ENCODE measurements at places on chromosomes 3 and 15.
A peak's percentile ranks its signal among the peaks of the same experiment; 100 is the strongest.

DNA sequence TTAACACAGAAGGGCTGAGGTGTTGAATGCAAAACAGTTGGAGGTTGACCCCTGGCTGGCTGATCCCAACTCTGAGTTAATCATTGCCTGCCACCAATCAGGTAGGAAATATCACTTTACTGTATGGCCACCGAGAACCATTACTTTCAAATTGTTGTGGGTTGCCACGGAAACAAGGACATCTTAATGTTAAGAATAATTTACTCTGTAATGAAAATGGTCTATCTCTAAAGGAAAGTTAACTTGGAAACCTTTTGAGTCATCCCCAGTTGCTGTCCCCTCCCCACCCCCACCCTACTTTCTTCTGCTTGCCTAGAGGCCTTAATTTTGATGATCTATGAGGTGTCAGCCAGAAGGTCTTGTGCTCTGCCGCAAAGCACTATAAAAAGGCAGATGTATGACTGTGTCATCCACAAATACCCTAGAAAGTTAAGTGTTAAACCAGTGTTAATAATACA is 78.7 kb upstream of the SNRK start:
- no peak for DNase-seq

DNA sequence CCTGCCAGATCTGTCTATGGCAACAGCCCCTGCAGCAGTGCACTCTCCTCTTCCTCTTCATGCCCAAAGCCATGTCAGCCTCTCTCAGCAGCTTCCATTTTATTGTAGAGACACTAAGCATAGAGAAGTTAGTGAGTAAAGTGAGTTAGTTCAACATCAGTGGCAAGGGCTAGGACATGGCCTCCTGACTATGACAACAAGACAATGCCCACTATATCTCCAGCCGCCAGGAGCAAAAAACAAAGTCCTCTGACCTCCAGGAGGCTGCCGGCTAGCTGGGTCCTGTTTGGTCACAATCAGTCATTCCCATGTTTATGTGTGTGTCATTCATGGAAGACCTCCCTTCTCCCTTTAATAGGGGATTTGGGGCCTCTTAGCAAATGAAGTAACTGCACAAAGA is 14.9 kb downstream of the NR1I2 start:
- DNase-seq: no peak

GRCh38 chr15:59946084-59946483 is 58.0 kb upstream of the FOXB1 start:
- no peak for DNase-seq

DNA sequence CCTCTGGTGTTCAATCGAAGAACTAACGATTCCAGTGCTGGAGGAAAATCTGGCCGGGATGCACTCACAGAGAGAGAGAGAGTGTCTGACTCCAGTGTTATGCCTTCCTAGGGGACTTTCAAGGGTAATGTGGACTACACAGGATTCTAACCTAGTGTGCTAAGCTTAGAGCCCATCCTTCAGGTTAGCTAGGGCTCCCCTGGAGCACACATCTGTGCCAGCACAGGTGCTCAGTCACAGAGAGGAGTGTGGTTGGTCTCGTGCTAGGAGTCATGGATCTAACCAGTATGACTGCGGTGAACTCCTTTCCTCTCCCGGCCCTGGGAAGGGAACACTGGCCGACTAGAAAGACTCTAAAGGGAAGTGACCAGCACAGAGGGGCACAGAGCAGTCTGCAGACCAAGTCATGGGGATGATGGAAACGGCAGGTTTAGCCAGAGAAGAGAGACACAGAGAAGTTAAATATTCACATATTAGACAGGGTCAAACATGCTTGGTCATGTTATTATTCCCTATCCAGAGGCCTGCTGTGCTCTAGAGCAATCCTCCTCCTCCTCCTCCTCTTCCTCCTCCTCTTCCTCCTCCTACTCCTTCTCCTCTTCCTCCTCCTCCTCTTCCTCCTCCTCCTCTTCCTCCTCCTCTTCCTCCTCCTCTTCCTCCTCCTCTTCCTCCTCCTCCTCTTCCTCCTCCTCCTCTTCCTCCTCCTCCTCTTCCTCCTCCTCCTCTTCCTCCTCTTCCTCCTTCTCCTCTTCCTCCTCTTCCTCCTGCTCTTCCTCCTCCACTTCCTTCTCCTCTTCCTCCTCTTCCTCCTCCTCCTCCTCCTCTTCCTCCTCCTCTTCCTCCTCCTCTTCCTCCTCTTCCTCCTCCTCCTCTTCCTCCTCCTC is 280.3 kb downstream of the XXYLT1 start:
- no peak for DNase-seq

GRCh38 chr15:99954361-99955180 is 221.3 kb upstream of the LYSMD4 start:
- no peak for DNase-seq

- no peak for DNase-seq
These were observed at the start of gene SNX22 for GRCh38 chr15:64151727-64152506. TSS of gene SNX22 (plus strand) at chr15:64151731. CDS start at chr15:64151776, 45 bp downstream.

DNA sequence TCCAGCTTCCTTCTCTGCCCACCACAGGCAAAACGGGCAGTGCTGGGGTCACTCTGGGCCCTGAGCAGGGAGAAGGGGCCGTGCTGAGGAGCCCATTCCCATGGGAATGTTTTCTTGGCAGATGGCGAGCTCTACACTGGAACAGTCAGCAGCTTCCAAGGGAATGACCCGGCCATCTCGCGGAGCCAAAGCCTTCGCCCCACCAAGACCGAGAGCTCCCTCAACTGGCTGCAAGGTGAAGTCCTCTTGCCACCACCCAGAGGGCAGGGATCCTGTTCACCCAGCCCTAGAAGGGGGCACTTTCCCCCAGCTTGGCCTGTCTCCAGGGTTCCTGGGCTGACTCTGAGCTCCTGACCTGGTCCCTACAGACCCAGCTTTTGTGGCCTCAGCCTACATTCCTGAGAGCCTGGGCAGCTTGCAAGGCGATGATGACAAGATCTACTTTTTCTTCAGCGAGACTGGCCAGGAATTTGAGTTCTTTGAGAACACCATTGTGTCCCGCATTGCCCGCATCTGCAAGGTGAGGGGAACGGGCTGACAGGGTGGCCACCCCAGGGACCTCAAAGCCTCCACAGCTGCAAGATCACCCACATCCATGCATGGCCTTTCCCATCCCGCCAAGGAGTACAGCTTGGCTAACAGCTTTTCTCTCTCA is 12.4 kb downstream of the CIB1 start:
- peak; percentile 51 for DNase-seq

- no peak for DNase-seq
These were observed 11.8 kb upstream of the P2RY1 start for GRCh38 chr3:152823173-152823572.

GRCh38 chr3:100184948-100185570 is 70.8 kb upstream of the FILIP1L start:
- no peak for DNase-seq

DNA sequence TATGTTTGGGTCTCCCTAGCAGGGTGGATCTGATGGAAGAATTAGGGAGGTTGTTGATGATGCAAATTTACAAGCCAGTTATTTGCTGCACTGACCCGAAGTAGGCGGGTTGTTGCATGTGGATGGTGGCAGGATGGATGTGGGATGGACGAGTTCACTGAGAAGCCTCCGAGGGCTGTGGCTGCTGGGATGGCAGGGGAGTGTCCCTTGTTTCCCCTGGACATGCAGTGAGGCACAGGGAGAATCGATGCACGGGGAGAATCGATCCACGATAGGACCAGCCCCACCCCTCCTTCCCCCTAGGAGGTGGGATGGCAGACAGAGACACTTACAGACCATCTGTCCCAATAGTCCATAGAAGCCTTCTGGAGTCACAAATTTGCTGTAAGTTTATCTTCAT is 31.0 kb upstream of the KLF13 start:
- no peak for DNase-seq

- DNase-seq: no peak
These were observed 236.0 kb downstream of the VPS13C start for GRCh38 chr15:61824291-61824690.

- no peak for DNase-seq
These were observed 17.0 kb downstream of the CA12 start for GRCh38 chr15:63364399-63365272.

DNA sequence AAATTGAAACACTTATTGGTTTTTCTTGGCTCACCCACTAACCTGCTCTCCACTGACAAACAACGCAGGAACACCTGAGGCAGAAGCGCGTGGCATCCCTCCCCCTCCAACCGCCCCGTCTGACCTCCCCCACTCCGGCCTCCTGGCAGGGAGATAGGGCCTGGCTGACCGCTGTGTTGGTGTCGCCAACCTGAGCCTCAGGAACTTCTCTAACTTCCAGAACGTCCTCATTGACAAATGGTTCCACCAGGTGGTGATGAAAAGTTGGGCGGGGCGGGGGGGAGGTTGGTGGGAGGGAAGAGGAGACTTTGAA is 22.8 kb downstream of the IL17RD start:
- DNase-seq: no peak

GRCh38 chr3:71067977-71068654 is 515.4 kb downstream of the FOXP1 start:
- peak; percentile 72 for DNase-seq

DNA sequence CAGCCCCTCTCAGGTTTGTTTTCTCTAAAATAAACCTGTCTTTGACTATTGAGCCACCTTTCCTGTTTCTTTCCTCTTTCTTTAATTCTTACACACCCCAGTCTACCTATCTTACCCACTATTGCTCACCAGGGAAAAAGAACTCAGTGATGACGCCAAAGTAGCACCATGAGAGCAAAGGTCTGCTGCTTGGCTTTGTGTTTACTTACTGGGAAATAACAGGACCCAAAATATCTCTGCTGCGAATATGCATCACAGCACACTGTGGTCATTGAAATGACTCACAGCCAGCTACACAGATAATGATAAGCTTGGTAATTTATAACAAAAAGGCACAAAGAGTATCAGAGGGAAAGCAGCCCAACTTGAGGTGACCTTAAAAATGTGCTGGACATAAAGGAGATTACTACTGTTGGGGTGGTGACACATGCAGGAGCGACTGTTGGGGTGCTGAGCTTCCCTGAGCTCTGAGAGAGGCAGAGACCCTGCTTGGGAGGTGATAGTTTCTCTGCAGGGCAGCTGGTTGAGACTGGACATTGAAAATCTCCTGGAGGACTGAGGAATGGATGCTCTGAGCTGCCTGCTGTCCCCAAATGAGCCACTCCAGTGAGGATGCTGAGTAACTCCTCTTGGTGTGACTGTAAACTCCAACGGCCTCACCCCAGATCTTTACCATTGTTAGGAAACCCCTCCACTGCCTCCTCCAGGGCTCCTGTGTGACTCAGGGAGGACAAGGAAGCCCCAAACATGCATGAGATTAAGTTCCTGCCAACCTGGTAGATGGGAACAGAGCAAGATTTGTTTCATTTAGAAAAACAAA is 14.5 kb downstream of the EFCAB12 start:
- no peak for DNase-seq

GRCh38 chr3:115162759-115163158 is 15.7 kb upstream of the ZBTB20 start:
- DNase-seq: no peak

DNA sequence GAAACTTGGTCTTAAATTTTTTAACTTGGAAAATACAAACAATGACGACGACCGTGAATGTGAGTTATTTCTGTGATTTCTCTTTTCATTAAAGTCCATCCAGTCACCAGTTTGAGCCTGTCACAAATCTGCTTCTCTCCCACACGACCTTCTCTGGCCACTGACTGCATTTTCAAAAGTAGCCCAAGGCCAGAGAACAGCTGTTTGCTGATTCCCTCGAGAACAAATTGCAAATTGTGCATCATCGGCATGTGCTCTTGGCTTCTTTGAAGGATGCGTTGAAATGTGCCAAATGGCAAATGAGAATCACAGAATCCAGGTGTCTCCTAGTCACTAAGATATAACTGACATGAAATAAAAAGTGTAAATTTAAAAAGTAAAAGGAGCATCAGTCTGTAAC is 106.4 kb downstream of the AQP9 start:
- DNase-seq: no peak

DNA sequence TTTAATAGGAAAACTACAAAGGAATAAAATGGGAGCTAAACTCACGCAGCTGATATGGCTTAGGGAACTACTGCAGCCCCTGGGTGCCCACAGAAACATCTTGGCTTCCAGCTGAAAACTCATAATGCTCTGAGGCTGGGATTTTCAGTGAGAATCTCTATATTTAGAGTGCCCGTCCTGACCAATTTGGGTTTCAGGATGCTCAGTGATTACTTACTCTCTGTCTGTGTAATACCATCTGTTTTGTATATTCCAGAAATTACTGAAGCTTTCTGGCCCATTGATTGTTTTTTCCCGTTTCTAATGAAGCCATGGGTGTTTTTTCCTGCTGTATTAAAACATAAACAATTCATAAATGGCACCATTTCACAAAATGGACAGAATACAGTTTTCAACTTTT is 50.6 kb upstream of the ZNF385D start:
- DNase-seq: no peak
